ENCODE measurements at places on chromosomes 12 and 14. TPM values are rescaled to one million over a fixed set of nuclear protein-coding genes. Genes with fewer than 3 reads are reported as not detected.

DNA sequence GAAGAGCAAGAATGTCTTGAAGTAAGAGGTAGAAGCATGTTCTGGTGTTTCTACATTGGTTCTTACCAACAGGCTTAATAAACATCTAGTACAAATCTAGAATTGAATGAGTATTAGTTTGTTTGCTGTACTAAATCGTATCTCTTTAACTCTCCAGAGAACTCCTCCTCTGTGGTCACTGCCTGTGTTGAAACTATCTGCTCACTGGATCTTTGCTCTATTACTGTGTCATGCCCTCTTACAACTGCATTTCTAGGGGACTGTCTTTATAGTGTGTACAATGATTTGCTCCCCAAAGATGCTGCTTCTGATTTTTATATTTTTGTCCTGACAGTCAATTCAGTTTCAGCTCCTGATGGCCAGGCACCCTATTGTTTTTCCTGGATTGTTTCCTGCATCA, 50.1 kb upstream of the E2F7 start:
- DNase-seq: no peak

GRCh38 chr14:54738009-54738408, 164.6 kb downstream of the GCH1 start:
- no peak for DNase-seq

DNA sequence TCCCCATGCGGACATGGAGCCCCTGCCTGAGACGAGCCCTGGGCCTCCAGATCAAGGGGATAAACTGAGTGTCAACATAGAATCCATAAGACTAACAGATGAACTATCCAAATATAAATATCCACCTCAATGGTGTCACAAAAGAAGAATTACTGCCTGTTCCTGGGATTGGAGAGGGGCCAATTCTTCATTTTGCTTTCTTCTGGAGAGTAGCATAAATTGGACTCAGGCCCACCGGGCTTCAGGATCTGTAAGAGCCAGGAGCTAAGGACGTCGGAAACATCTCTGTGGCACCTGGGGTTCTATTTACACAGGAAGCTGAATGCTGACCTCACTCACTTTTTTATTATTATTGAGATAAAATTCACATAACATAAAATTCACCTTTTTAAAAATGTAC, 408.2 kb upstream of the CCDC196 start:
- no peak for DNase-seq

DNA sequence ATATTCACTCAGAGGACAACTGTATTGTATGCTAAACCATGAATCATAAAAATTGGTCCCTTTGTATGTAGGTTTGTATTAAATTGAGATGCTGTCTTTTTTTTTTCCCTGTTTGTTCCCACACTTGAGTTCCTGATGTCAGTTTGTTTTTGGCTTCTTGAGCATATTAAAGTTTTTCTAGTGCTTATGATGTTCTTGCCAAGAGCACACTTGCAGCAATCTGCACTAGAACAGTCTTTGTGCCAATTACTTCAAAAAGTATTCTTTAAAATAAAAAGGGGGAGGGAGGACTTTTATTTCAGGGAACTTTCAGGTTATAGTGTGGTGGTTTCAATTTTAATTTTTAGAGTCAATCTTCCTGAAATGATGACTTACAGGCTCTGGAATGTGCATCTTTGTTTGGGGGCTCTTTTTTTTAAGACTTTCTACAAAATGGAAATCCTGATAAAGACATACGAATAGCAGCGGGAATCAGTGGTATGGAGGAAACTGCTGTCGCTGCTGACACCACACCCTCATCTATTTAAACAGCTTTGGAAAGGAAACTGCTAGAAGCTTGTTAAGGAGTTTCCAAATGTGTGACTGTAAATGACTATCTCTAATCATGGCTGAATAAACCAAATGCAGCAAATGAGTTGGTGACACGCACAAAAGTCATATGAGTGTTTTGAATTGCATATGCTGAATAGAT, 188.6 kb downstream of the EGLN3 start:
- DNase-seq: no peak

DNA sequence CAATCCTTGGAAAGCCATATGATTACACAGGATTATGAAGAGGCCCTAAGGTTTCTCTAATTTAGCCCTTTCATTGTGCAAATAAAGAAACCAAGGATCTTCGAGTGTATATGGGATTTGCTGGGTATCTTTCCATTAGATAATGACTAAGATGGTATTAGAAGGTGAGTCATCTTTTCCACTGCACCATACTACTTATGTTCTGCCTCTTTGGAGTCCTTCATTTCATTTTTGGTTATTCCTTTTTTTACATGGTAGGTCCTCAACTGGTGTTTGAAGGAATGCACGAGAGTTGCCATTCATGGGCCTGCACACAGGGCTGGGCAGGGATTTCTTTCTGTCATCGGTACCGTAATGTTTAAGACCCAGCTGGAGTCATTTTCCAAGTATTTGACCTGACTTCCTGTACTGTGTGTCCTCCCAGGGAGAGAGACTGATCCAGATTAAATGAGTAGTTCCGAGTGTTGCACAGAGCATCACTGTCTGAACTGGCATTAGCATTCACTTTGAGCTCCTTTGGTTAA, 85.7 kb downstream of the BORCS5 start:
- DNase-seq: no peak

- no peak for DNase-seq
Measured at GRCh38 chr12:124764451-124764850, 99.2 kb downstream of the SCARB1 start.

GRCh38 chr14:89029961-89030694, 205.7 kb downstream of the TTC8 start:
- DNase-seq: no peak

- no peak for DNase-seq
Measured at GRCh38 chr14:98323836-98324235, 948.2 kb downstream of the BCL11B start.

GRCh38 chr14:49220492-49220891, 365.7 kb downstream of the RPS29 start:
- DNase-seq: no peak

GRCh38 chr14:73180385-73180805, 44.1 kb downstream of the PSEN1 start:
- DNase-seq: no peak

DNA sequence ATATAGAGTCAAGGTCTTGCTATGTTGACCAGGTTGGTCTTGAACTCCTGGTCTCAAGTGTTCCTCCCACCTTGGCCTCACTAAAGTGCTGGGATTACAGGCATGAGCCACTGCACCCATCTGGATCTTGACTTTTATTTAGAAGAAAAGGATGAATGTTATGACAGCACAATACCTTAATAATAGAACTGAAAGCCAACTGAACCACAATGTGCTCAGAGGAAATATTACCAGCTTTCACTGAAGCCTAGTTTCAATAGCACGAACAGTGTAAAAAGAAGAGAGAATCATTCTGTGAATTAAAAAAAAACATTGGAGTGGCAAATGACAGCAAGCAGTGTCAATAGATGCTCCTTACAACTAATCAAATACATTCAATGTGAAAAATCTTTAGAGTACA, 239.2 kb upstream of the RMST start:
- no peak for DNase-seq

- no peak for DNase-seq
Measured at GRCh38 chr12:83067981-83068380, 381.3 kb downstream of the TMTC2 start.

DNA sequence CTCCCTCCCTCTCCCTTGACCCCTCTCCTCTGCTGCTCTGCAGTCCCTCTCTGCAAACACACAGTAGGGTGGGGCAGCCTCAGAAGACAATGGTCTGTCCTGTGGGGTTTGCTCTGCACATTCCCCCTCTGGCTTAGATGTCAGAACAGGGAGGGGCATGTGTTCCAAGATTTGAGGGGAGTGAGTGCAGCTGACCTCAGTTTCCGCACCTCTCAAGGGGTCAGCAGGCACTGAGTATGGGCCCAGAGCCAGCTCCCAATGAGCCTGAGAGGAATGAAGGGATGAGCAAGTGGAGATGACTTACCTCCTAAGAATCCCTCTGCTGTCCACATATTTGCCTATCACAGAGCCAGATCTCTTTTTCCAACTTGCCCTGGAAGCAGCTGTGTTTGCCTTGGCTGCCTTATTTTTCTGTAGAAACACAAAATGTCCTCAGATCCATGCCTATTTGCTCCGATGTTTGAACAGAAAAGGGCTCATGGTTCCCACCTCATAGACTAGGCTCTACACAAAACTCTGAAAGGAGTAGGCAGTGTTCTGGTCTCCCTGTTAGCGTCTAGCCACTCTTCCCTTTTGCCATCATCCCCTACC, 111.4 kb downstream of the CRACR2A start:
- no peak for DNase-seq

The ZBTB42 gene
- total RNA-seq: 7.9 TPM

- no peak for DNase-seq
Measured at GRCh38 chr12:65525491-65526141, 247.1 kb downstream of the MSRB3 start.

The ABCC9 gene
- total RNA-seq: 104 TPM

The CAPS2 gene
- total RNA-seq: 14.2 TPM

The MYF5 gene
- not detected for total RNA-seq
